HuH-7 (cell line): ENCODE measurements at places on chromosomes 7 and 10.

GRCh38 chr7:3021825-3022224 lies 21.8 kb downstream of the CARD11 start:
- no peak for DNase-seq

DNA sequence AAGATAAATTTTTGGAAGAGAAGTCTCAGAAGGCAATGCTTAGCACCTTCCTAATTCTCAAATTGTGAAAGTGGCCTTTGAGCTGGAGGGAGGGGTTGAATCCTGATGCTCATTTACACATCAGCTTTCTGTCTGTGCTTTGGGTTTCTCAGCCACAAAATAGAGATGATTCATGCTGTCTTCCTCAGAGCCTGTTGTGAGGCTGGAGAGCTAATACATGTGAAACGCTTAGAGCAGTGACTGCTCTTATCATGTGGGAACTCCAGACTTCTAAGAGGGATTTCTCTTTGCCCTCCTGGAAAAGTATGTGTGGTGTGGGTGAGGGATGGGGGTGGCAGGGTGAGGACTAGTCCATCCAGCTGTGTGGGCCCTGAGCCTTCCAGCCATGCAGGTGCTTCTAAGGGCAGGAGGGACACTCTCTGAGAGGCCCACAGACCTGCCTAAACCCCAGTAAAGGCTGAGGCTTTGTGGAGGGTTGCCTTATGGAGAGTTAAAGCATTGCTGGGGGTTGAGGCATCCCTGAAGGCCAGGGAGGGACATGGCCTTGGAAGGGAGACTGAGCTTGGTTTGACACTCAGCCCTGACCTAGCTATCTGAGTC lies 4.8 kb upstream of the EVX1 start:
- no peak for DNase-seq

DNA sequence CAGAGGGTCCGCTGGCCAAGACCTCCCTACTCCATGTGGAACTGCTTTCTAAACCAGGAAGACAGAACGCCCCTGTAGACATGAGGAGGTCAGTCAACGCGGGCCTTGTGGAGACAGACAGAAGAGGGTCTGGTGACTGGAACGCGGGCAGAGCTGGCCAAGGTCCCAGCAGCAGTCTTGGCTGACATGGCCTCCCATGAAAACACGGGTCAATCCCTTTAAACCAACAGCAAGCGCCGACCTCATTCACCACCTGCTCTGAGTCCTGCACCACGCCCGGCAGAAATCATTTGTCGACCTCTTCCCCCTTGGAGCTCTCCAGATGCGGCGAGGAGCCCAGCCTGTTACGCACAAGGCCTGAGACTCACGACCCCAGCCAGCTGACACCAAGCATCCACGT lies 78.5 kb downstream of the ZRANB1 start:
- no peak for DNase-seq

- no peak for DNase-seq
Measured at GRCh38 chr10:72315611-72316385, 38.9 kb downstream of the DNAJB12 start.

- DNase-seq = no peak
Measured at GRCh38 chr7:156610130-156610529, 30.4 kb upstream of the RNF32 start.

- no peak for DNase-seq
Measured at GRCh38 chr10:22253580-22253882, 35.7 kb upstream of the EBLN1 start.
